ENCODE measurements at places on chromosomes 13 and 19.

DNA sequence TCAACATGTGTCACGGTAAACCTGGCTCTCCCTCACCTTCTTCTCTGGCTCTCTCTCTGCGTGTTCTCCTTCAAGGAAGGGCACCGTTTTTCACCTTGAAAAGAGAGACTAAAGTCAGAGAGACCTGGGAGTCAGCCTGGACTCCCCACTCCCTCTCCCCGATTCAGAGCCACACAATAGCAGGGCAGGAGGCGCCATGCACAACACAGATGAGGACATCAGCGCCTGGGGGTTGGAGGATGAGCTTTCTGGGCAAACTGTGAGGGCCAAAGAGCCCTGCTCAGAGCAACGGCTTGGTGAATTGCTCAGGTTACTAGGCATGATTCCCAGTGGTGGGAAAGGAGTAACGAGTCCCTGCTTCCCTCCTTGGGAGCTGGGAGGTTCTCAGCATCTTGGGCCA, 32.3 kb downstream of the HSPH1 start:
- DNase-seq, result no peak

DNA sequence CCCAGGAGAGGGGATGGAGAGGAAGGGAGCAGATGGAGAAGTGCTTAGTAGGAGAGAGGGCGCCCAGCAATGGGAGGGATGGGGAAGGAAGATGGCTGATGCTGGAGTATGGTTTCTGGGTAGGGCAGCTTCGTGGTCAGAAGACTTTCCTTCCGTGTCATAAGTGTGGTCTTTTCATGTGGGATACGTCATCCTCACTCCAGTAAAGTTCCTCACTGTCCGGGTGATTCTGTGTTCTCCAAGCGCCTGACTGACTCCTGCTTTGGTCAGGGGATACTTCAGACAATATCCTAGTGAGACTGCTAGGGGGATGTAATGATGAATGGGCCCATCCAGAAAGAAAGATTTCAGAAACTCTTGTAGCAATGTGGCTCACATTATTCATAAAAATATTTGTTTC, 3.9 kb upstream of the OR10H3 start:
- no peak for DNase-seq

GRCh38 chr13:20057963-20058362, 99.4 kb downstream of the ZMYM2 start:
- DNase-seq, result no peak

- DNase-seq, result no peak
These were observed 7.5 kb upstream of the DACH1 start for GRCh38 chr13:71874458-71874857.

DNA sequence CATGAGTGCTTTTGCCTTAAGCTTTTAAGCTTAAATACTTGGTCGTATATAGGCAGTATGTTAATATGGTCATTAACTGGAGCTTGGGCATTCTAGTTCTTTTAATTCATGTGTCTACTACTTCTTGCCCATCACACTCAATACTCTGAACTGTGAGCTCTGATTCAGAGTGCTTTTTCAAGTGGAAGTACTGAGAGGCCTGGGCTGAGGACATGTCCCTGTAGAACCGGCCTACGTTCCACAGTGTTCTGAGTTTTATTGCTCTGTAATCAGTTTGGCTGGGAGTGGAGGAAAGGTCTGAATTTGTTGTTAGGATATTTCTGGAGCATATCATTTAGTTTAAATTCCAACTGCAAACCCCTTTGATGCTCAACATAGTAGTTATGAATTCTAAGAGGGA, 1744.8 kb upstream of the MIR17HG start:
- no peak for DNase-seq

DNA sequence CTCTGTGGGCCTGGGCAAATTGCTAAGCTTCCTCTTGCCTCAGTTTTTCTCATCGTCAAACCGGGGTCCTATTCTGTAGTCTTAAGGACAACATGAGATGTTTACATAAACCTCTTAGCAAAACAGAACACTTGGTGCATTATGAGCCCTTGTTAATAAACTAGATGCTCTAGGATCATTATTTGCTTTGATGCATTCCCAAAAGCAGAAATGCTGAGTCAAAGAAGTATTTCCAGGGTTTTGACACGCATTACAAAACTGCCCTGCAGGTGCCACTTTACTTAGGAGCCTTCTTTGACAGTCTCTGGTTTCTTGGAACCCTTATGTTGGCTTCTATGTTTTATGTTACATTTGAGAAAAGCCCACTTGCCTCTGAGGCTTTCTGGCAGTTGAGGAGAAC, 12.1 kb downstream of the AKAP11 start:
- no peak for DNase-seq

DNA sequence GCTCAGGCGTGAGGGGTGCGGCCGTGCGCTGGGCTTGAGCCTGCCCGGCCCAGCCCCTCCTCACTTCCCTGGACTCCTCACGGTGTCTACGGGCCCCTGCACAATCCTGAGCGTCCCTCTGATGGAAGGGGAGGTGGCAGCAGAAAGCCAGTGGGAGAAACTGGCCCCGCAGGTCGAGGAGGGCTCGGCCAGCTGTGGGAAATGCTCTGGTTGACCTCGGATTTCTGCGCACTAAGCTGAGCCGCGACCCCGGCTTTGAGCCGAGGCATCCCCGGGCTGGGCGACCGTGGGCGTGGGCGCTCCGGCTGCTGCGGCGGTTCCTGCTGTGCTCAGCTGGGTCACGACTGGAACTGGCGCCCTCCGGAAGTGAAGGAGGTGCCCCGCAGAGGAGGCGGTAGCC, 70.1 kb downstream of the ZNF208 start:
- no peak for DNase-seq

GRCh38 chr13:45349438-45349837, 8.5 kb upstream of the TPT1 start:
- DNase-seq, result no peak

- DNase-seq, result no peak
These were observed 78.9 kb upstream of the ANKRD10 start for GRCh38 chr13:110993788-110994187.

GRCh38 chr19:49570138-49570856, 10.1 kb downstream of the NOSIP start:
- DNase-seq, result peak; percentile 75

All from BE2C (cell line).